ENCODE measurements at places on chromosomes 2 and 18. TPM values are rescaled to one million over a fixed set of nuclear protein-coding genes. Genes with fewer than 3 reads are reported as not detected.
A peak's percentile ranks its signal among the peaks of the same experiment; 100 is the strongest.

The PLEKHH2 gene
- total RNA-seq = 0.28 TPM

DNA sequence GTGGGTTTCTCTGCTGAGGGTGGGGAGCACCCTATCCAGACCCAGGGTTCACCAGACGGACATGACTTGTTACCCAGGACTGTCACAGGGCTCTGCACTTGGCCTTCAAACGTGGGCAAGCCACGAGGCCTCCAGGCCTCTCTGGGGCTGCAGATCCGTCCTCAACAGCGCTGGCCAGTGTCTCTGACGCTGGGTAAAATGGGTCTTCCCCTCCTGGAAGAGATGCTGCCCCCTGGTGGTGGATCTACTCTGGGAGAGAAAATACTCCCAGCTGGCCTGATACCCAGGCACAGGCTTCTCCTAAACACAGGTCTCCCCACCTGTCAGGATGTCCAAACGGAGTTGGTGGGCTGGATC lies 3.7 kb downstream of the GPR17 start:
- no peak overlapping the region for H3K4me3 ChIP-seq
- H3K27me3 ChIP-seq = no peaks in the 10 kb centered on the region
- no peaks in the 10 kb centered on the region for H3K36me3 ChIP-seq

The ALKAL2 gene
- total RNA-seq = not detected

The GALNT14 gene
- not detected for total RNA-seq

GRCh38 chr18:76821875-76822505 lies 367 bp upstream of the ZNF236 start:
- DNase-seq = no peak
- peak overlapping the region; percentile 84 for H3K4me3 ChIP-seq
- no peaks in the 10 kb centered on the region for H3K27me3 ChIP-seq
- H3K4me1 ChIP-seq = no peaks in the 10 kb centered on the region

DNA sequence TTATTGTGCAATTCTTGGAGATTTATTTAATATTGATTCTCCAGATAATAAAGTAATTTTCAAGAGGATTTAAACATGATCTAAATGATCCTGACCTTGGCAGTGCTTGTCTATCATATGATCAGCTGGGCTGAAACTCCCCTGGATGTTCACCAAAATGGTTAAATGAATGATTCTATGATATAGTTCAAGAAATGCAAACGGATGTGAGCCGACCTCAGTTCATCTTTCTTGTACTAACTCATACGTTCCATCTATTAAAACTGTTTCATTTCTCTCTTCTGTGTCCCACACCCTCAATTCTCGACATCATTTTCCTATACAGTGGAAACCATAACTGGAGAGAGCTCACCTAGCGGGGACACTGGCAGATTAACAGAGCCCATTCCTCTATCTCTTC lies 281.7 kb upstream of the CCDC68 start:
- H3K27ac ChIP-seq = no peak overlapping the region
- peaks cover 4% of the 10 kb centered on the region for H3K4me1 ChIP-seq
- no peak overlapping the region for H3K4me3 ChIP-seq
- H3K36me3 ChIP-seq = no peaks in the 10 kb centered on the region
- H3K27me3 ChIP-seq = no peaks in the 10 kb centered on the region

DNA sequence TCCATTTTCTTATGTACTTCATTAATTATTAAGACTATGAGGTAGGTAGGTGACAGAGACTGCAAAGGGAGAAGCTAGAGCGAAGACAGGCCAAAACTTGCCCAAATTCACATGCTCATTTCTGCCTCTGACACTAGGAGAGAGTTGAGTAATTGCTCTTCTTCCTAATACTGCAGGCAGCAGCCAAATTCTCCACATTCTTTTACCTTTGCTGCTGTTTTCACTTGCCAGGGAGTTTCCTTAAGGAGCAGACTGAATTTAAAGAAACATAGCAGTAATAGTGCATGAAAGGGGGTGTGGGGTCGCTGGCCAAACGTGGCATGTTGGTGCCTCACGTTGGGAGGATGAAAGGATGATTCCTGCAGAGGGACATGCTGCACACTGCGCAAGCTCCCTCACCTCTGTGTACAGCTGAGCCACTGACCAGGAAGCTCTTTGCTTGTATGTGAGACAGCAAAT lies 12.3 kb downstream of the CRIM1 start:
- no peaks in the 10 kb centered on the region for H3K36me3 ChIP-seq
- H3K4me3 ChIP-seq = peak overlapping the region; percentile 17
- H3K27me3 ChIP-seq = no peaks in the 10 kb centered on the region
- H3K27ac ChIP-seq = peak overlapping the region; percentile 65
- no peak for DNase-seq
